NCI-H1092 treated with DMSO at 0.1 percent for 48 hours (cell line): ENCODE measurements at places on chromosomes 4 and X.

- no peak for DNase-seq
Observed at GRCh38 chr4:41839916-41840854, 91.7 kb upstream of the PHOX2B start.

DNA sequence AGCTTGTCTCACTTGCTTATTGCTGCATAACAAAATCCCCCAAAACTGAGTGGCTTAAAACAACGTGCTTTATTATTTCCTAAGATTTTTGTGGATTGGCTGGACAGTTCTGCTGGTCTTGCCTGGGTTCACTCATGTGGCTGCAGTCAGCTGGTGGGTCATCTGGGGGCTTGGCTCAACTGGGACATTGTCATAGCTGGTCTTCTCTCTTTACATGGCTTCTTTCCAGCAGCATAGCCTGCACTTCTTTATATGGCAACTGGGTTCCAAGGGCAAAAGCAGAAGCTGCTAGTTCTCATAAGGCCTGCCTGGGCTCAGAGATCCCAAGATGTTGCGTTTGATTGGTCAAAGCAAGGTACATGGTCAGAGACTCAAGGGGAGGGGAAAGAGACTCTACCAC is 33.7 kb upstream of the STAG2 start:
- DNase-seq = no peak

GRCh38 chr4:99648321-99648720 is 9.3 kb downstream of the C4orf54 start:
- no peak for DNase-seq

DNA sequence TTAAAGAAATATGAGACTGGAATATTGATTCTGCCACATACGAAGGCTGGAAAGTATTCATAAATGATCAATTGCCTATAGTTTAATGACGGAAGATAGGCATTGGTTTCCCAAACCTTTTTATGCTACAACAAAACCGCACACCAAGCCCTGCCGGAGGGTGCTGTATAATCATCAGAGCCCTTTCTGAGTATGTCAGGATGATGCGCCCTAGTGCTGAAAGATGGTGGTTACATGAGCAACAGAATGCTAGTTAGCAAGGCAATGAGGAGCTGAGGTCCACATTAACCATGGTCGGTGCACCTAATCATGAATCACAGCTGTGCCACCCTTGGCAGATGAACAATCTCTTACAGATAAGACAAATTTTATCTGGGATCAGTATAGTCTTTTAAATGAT is 491.1 kb downstream of the PACRGL start:
- DNase-seq = no peak

- no peak for DNase-seq
Observed at GRCh38 chr4:159598602-159599001, 495.7 kb downstream of the RAPGEF2 start.

DNA sequence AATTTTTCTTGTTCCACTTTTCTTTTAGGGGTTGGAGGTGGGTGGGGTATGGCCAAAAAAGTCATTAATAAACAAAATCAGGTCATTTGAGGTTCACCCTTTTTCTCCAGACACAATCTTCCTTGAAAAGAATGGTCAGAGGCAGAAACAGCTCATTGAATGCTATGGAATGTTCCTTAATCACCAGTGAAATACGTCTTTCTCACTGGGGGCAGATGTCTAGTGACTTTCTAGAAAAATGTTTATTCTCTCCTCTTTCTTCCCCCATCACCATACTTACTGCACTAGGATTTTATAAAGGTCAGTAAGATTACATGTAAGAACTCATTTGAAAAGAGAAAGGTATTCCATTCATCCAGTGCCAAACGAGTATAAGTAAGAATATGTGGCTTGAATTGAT is 44.5 kb downstream of the MGST2 start:
- DNase-seq = no peak

DNA sequence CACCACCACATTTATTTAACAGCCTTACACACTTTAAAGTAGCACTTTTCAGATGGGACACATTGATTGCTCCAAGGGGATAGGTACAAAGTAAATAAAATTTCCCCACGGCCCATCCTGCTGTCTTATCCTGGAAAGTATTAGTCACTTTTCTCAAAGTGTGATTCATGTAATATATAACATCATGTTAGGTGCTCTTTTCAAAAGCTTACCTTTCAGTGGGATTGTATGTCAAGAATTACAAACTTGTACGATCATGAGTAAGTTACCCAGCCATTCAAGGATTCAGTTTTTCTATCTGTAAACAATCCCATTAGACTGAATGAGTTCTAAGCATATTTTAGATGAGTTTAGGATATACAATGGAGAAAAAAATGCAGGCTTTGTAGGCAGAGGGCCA is 876.6 kb upstream of the GRID2 start:
- no peak for DNase-seq

DNA sequence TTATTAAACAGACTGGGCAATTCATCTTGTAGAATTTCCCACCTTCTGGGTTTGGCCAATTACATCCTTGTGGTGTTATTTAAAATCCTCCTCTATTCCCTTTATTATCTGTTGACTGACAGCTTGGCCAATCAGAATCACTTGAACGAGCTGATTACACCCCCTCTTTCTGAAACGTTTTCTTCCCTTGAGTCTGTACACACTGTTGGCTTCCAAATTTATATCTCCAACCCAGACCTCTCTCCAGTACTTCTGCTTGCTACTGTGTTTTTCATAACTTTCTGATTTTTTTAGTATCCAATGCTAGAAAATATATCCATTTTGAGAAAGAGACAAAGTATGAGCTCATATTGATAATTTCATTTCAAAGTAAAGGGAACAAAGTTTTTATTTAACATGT is 14.8 kb downstream of the CD38 start:
- DNase-seq = no peak

DNA sequence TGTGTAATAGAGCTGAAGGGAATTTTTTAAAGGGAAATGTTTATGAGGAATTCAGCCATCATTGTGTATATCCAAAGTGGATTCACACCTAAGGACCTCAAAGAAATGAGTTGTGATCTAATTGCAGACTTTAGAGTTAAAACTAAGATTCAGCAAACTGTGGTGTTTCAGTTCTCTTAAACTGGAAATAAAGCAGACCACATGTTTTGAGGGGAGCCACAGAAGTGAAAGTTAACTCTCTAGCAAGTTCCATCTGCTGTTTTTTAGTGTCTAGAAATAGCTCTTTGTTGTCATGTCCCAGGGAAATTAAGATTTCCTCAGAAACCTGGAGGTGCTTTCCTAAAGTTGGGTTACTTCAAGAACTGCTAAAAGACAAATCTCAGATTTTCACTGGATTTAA is 97.3 kb upstream of the DDX3X start:
- DNase-seq = no peak

DNA sequence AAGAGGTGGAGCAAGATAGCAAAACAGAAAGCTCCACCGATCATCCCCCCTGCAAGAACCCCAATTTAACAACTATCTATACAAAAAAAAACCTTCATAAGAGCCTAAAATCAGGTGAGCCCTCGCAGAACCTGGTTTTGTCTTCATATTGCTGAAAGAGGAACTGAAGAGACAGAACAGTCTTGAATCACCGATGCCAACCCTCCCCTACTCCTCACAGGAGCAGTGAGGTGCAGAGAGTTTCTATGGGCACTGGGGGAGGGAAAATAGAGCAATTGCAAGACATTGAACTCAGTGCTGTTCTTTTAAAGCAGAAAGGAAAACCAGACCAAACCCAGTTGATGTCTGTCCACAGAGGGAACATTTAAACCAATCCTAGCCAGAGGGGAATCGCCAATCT is 1370.3 kb downstream of the FAM133A start:
- DNase-seq = no peak

DNA sequence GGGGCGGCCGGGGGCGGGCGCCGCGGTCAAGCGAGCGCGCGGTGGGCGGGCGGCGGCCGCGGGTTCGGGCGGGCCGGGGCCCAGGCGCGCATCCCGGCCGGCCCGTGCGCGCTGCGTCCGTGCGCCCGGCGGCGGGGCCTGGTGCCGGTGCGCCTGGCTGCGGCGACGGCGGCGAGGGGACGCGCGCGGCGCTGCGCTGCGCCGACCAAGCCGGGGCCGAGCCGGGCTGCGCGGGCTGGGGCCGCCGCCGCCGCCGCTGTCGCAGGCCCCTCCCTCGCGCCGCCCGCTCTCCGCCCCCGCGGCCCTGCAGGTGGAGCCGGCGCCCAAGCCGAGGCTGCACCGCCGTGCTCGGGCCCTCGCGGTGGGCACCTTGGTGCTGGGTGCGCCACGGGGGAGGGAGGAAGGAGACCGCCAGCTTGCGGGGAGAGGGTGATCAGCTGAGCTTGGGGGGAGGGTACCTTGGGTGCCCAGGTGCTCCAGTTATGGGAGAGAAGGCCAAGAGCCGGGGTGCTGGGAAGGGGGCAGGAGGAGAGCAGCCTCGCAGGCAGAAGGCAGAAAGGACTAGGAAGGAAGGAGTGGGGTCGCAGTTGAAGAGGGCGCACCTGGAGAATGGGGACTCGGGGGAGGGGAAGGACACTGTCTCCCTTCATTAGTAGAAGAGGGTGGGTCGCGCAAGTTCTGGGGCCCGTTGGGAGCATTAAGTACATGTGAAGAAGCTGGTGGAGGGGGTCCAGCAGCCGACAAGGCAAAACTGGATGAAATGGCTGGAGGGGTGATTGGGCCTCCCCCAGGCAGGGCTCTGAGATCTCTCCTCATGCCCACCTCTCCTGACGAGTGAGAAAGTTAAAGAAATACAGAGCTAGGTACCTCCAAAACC is at the start of gene PPP2R2C:
Gene PPP2R2C, minus strand, starts transcription at position 228 of the 877 bp plus-strand sequence. CDS start 385 bp downstream, outside the sequence.
- DNase-seq = peak; percentile 19

DNA sequence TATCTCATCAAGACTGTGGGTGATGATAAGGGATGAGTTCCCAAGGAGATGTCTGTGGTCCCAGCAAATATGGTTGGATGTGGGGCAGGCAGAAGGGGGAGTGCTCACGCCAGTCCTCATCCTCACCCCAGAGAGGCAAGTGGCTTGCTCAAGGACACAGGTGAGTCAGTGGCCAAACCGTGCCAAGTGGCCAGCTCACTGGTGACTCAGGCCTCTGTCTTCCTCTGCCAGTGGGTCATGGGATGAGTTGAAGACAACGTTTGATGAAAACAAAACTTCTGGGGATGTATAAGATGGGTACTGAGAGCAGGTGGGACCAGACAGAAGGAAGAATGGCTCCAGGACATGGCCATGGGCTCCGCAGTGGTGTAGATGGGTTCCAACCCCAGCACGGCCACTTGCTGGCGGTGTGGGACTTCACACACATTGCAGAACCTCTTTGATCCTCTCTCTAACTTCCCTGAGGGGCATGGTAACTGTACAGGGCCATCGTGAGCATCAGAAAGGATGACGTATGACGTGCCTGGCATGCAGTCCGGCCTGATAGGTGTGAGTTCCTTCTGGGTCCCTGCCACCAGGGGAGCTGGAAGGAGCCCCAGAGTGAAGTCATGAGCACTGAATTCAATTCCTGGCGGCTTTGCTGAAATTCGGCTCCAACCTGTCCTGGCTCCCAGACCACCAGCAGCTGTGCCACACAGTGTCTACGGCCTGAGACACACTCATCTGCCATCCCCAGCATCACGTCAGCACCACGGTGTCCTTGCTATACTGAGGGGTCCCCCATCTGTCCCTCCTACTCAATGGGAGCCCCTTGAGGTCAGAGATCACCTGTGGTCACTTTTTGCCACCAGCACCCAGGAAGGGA is 41.3 kb upstream of the GPR78 start:
- DNase-seq = no peak

GRCh38 chr4:163688856-163689255 is 194.4 kb downstream of the TMA16 start:
- no peak for DNase-seq

DNA sequence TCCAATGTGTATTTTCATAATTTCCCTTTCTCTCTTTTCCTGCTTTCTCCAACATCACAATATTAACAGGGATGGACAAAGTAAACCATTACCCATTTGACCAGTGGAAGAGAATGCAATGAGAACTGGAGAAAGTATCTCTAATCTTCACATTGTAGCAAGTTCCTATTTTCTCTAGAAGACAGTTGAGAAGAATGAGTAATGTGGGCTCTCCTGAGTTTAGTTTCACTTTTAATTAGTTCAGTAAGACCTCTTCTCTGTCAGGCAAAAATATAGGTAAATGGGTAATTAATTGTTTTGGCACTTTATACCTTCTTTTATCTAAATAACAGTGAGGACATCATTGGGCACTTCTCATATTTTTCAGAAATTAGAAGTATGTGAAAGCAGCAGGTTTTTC is 602.0 kb downstream of the GLUD2 start:
- no peak for DNase-seq

DNA sequence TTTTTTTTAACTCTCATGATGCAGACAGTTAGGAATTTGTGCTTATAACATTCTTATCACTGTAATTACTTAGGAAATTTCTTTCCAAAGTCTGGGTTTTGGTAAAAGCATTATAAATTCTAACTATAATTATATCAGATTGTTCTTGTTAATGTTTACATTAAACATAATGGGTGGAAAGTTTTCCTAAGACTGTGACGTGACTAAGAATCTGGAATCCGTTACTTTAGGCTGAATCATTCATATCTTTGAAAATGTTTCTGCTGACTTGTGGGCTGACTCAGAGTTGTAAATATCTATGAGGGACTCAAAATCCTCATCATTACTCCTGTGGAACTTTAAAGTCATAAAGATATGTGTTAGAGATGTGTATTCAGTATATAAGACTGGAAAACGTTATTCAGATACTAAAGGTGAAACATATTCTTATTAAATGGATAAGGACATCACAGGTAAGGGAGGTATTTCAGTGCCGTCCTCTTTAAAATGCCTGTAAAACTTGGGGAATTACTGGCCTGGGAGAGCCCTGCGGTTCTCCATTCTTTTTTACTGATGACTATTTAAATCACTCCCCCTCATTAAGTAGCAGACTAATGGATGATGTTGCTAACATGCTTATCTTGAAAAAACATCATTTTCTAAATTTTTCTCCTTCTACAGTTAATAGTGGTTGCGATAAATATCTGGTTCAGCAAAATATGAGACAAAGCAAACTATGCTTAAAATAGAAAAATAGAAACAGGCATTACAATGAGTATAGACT is 159.0 kb downstream of the DCLK2 start:
- no peak for DNase-seq

GRCh38 chrX:47489507-47490275 is 6.7 kb upstream of the ZNF41 start:
- no peak for DNase-seq

DNA sequence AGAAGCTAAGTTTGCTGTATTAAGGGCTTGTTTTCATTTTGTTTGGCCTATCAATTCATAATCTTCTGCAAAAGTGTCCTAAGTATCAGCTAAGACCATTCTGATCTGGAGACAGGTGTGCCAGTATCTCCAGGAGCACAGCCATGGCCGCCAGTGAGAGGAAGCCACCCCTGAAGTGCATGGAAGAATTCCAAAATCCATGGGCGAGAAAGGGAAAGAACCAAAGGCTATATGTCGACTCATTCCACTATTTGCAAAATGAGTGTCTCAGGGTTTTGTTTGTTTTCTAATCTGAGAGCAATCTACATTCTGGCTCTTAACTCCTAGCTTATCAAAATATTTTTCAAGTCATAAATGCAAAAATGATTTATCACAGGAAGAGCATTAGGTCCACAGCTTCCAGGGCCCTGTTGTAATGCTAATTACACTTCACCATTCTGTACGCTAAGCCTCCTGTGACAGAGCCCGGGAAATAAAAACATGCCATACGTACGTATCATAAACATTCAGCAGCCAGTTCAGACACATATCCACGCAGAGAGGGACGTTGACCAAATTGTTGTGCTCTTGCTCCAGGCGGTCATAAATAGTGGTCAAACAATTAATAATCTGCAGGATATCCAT is 137.3 kb upstream of the FTHL17 start:
- no peak for DNase-seq
